ENCODE measurements at places on chromosomes 16 and 17.

GRCh38 chr17:59766491-59766890 is 59.0 kb downstream of the VMP1 start:
- no peak for DNase-seq

- DNase-seq, result peak; percentile 42
Measured at GRCh38 chr17:11986942-11987329, 10.3 kb downstream of the ZNF18 start.

GRCh38 chr17:48055531-48056245 is 7.5 kb downstream of the NFE2L1 start:
- DNase-seq, result no peak

- DNase-seq, result peak; percentile 94
Measured at GRCh38 chr17:38341035-38341721, 2.6 kb downstream of the GPR179 start.

DNA sequence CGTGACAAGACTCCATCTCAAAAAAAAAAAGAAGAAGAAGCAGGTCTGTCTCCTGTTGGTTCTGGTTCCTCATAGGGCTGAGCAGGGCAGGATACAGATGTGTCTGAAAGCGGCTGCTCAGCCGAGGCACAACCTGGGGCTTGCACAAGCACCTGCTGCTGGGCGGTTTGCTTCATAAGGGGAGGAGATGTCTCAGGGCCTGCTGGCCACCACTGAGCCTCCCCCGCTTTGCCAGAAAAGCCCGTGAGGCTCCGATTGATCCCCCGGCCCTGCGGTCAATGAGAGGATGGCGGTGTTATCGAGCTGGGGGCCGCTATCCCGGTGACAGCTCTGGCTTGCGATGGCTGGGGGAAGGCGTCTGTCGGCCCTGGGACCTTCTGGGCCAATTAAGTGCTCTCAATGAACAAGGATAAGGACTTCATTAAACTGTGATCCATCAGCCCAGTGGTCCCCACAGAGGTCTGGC is 162.0 kb downstream of the SDK2 start:
- no peak for DNase-seq

DNA sequence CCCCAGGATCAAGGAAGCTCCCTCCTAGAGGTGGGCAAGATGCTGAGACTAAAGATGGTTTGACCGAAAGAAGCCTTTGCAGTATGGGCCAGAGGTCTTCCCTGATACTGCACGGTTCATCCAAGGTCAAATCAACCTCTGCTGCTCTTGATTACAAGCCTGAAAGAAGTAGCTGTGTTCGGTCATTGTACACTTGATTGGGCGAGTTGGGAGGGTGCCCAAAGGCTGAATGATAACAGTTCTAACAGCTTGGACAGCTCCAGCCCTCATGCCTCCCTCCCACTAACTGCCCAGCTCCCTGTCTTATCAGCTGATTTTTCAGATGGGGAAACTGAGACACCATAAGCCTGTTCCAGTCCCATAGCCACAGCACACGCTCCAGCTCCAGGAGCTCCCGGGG is 42.8 kb downstream of the ABCC12 start:
- DNase-seq, result no peak

DNA sequence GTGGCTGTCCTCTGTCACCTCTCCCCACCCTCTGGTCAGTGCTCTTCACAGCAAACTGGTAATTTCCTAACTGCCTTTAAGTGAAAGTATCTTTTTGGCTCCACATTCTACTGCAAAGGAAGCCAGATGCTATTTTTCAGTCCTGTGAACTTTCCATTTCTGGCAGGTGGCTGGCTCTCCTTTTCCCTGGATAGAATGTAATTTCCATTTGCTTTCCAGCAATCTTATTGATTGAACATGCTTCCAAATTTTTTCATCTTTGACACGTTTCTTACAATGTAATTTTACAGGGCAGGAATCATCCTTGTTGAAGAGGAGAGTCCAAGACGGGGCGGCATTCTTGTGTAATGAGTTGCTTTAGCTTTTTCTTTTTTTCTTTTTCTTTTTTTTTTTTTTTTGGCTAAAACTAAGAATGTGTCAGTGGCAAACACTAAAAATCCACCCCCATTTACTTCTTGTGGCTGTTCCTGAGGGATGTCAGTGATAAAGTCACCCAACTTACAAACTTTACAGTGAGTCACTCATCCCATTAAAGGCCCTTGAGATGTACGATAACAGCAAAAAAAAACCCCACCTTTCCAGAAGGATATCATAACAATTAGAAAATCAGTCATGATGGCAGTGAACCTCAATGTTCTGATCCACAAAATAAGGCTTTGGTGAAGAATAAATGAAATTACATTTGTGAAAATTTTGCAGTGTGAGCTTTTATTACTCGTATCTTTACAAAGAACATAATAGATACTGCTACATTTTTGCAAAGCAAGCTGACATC is 29.4 kb upstream of the PRKCA start:
- no peak for DNase-seq

DNA sequence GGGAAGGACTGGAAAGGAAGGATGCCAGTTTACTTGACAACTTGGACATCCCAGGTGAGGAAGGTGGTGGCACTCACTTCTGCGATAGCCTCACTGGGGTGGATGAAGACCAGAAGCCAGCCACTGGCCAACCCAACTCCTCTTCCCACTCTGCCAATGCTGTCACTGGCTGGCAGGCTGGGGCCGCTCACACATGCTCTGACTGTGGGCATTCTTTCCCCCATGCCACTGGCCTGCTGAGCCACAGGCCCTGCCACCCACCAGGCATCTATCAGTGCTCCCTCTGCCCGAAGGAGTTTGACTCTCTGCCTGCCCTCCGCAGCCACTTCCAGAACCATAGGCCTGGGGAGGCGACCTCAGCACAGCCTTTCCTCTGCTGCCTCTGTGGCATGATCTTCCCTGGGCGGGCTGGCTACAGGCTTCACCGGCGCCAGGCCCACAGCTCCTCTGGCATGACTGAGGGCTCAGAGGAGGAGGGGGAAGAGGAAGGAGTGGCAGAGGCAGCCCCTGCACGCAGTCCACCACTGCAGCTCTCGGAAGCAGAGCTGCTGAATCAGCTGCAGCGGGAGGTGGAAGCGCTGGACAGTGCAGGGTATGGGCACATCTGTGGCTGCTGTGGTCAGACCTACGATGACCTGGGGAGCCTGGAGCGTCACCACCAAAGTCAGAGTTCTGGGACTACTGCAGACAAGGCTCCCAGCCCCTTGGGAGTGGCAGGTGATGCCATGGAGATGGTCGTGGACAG is 4.5 kb downstream of the ZNF646 start:
- DNase-seq, result no peak

DNA sequence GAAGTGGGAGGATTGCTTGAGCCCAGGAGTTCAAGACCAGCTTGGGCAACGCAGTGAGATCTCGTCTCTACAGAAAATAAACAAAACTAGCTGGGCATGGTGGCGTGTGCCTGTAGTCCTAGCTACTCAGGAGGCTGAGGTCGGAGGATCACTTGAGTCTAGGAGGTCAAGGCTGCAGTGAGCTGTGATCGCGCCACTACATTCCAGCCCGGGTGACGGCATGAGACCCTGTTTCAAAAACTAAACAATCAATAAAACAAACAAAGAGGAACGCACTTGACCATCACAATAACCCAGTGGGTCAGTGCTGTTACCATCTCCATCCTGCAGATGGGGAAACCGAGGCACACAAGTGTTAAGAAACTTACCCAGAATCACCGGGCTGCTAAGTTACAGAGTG is 13.7 kb downstream of the ZNF500 start:
- no peak for DNase-seq

DNA sequence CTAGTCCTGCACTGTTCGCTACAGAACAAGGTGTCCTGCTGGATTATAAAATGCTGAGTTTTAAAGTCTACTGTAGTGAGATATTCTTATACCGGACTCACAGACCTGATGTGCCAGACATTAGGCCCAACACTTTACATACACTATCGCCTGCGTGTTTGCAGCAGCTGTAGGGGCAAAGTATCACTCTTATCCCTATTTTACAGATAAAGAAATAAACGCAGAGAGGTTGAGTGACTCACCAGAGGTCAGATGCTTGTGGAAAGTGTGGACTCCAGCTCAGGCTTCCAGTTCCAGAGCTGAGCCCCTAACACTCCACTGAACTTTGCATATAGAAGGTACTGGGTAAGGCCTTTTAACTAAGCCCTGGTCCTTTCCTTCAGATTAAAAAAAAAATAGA is 47.4 kb downstream of the PLXDC1 start:
- DNase-seq, result no peak

GRCh38 chr17:66549311-66549704 is 246.9 kb downstream of the PRKCA start:
- DNase-seq, result no peak

- peak; percentile 87 for DNase-seq
Measured at GRCh38 chr17:31858642-31859486, at the start of gene COPRS. Gene COPRS (minus strand): TSS chr17:31859244. CDS start chr17:31859199, 45 bp downstream.

DNA sequence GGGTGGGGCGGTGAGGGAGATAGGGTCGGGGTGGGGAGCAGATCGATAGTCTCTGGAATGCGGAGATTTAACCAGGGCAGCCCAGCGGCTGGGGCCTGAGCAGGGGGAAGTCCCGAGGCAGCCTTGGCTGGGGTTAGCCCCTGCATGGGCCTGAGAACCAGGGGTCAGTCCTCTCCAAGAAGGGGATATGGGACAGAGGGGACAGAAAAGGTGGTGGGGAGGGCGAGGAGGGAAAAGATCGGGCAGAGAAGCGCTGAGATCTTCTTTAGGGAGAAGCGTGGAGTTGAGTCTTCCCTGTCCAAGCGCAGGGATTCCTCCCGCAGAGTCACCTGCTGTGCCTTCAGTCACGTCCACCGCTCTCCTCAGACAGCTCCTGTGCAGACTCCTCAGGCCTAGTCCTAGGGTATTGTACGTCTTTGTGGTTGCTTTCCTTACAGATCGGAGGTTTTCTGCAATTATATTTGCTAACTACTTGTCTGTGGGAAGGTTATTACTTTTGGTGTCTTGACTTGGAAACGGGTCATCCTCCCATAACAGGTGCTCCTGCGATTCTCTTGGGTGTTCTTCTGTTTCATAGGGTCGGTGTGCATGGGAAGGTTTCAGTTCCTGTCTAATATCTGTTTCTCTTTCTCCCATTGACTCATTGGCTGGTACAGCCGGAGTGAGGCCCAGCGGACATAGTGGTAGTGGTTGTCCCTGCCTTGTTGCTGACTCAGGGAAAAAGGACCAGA is 952 bp downstream of the CD300A start:
- peak; percentile 45 for DNase-seq

- no peak for DNase-seq
Measured at GRCh38 chr16:68935008-68935407, 91.7 kb downstream of the TANGO6 start.

GRCh38 chr17:76353004-76353598 is 615 bp downstream of the PRPSAP1 start:
- DNase-seq, result peak; percentile 18

DNA sequence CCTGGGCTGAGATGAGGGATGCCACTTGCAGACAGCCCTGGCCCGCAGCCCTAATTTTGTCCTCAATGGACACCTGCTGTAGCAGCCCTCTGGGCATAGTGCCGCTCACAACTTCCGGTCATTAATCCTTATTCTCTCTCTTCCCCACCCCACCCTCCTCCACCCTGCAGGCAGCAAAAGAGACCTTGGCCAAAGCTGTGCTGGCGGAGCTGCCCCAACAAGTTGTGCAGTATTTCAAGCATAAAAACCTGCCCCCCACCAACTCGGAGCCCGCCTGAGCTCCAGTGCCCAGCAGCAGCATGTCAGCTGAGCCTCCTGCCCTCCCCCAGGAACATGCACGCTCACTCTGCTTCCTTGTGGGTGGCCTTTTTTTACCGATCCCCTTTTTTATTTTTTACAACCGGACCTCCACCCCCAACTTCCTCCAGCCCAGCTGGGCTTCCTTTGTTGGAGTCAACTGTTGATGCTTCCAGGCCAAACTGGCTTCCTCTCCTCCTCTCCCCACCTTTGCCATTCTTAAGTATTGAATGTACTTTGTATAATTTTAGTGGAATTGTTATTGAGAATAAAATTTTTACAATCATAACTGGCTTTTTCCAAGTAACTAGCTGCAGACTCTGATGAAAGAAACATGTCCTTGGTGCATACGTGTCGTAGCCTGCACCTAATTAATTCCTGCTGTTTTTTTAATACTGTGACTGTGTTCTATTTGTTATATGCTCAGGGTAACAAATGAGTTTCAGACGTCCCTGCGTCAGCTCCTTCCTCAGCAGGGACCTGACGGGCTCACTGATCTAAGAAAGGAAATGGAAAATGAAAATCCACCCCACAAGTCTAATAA is 38.2 kb downstream of the PSME3IP1 start:
- DNase-seq, result no peak

DNA sequence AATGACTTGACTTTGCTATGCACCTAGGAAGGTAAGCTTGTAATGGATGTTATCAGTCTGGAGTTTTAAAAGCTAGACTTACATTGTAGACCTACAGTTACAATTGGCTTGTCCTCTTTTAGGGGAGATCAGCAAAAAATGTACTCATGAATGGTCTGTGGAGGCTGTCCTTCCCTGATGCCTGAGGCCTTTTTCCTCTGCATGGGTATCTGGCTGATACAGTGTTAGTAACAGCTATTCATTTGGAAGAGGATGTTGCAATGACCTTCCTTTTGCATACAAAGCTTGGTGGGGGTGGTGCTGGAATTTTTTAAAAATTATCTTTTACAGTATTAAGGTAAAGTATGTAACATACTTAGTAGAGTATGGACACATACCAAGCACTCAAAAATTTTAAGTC is 525.5 kb downstream of the KIF2B start:
- no peak for DNase-seq

DNA sequence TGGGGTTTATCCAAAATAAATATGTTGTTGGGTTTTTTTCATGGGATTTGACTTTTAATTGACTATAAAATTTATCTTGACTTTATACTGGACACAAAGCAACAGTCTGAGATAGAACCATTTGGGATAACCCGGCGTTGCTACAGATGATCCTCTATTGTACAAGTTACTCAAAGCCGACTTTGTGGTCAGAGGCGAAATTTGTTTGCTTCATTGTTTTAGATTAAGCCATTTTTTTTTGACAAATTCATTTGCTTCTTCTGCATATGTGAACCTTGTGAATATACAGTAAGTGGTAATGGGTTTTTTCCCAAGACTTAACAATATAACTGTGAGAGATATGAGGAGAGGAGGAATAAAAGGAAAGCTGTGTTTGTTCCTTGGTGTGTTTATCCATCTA is 11.8 kb downstream of the MYO1D start:
- DNase-seq, result peak; percentile 79

DNA sequence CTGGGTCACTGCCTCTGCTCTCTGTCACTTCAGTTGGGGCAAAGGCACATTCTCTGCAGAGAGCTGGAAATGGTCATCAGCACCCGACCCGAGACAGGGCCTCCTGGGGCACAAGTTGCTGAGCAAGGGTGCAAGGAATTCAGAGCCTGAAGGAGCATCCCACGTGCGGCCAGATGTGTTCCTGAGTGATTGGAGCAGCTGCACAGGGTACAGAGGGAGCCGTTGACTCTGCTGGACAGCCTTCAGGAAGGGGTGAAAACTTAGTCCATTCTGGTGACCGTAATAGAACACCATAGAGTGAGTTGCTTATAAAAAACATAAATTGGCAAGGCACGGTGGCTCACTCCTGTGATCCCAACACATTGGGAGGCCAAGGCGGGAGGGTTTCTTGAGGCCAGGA is 106.8 kb downstream of the CCDC182 start:
- DNase-seq, result no peak

DNA sequence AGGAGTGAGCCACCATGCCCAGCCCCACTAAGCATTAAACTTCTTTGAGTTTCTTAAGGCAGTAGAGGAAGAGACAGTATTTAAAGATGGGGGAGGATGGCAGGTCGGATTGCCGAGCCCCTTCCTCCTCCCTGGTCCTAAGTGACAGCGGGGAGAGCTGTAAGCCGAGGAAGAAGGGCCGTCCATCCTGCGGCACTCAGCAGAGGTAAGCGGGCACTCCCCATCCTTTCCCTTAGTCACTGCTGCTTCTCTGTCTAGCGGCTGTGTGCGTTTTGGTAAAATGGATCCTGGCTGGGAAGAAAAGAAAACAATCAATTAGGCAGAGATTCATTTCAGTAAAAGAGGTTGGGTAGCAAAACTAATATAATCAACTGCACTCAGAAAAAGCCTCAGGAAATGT is 13.9 kb downstream of the DNAAF1 start:
- DNase-seq, result no peak
